ENCODE measurements at places on chromosomes 11 and 22. TPM values are rescaled to one million over a fixed set of nuclear protein-coding genes. Genes with fewer than 3 reads are reported as not detected.

PLAAT2 gene
- total RNA-seq = not detected

UBQLNL gene
- total RNA-seq = 0.79 TPM

CD3E gene
- not detected for total RNA-seq

HIRA gene
- 45.3 TPM for total RNA-seq

OR52I1 gene
- total RNA-seq = not detected

SULT4A1 gene
- 7.0 TPM for total RNA-seq

SCGB1C1 gene
- not detected for total RNA-seq

OR8H3 gene
- not detected for total RNA-seq

DNA sequence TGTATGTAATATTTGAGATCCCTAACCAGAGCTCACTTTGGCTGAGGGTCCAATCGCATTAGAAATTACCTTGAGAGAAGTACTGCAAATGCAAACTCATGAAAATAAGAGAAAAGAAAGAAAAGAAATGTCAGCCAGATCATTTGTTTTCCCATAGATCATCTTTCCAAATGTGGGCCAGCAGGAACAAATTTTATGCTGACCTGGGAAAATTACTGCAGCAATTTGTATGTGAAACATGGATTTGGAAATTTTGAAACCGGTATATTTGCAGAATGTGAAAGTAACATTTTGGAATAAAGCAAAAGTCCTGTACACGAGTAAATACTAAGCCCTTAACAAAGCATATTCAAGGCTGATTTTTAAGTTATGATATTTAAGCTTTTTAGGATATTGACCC lies 1058.9 kb upstream of the CCDC90B start:
- no peak for DNase-seq
- peaks cover 11% of the 10 kb centered on the region for H3K27me3 ChIP-seq

DNA sequence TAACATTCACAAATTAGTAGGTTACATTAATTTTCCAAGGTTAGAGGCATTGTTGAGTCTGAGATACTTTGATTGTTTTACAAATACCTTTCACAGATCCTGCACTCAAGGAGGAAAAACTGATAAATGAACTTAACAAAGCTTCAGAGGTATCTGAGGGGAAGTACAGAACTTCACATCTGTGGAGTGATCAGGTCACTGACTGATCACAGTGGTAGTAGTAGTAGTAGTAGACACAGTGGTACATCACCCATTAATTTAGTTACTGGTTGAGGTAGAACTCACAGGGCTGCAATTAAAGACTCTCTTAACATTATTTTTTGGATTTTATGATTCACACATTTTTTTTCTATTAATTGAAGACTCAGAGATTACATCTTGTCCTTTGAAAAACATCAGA lies 56.7 kb downstream of the DCUN1D5 start:
- no peaks in the 10 kb centered on the region for H3K4me1 ChIP-seq
- no peaks in the 10 kb centered on the region for H3K27me3 ChIP-seq
- no peak for DNase-seq
- no peak overlapping the region for H3K4me3 ChIP-seq
- no peaks in the 10 kb centered on the region for H3K36me3 ChIP-seq
- peak overlapping the region; percentile 49 for H3K27ac ChIP-seq

DNA sequence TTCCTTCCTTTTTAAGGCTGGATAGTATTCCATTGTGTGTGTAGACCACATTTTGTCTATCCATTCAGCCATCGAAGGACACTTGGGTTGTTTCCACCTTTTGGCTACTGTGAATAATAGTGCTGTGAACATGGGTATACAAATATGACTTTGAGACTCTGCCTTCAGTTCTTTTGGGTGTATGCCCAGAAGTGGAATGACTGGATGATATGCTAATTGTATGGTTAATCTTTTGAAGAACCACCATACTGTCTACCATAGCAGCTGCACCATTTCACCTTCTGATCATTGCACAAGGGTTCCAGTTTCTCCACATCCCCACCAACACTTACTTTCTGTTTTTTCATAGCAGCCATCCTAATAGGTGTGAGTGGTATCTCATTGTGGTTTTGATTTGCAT lies 30.3 kb downstream of the SGSM1 start:
- DNase-seq = no peak
- no peak overlapping the region for H3K27ac ChIP-seq
- peaks cover 1% of the 10 kb centered on the region for H3K4me1 ChIP-seq
- H3K4me3 ChIP-seq = no peak overlapping the region
- no peaks in the 10 kb centered on the region for H3K36me3 ChIP-seq

- DNase-seq = no peak
- no peaks in the 10 kb centered on the region for H3K27me3 ChIP-seq
- no peak overlapping the region for H3K27ac ChIP-seq
- H3K36me3 ChIP-seq = peaks cover 17% of the 10 kb centered on the region
- no peaks in the 10 kb centered on the region for H3K4me1 ChIP-seq
- no peak overlapping the region for H3K4me3 ChIP-seq
These were observed 83.4 kb downstream of the CEP164 start for GRCh38 chr11:117410861-117411710.

DNA sequence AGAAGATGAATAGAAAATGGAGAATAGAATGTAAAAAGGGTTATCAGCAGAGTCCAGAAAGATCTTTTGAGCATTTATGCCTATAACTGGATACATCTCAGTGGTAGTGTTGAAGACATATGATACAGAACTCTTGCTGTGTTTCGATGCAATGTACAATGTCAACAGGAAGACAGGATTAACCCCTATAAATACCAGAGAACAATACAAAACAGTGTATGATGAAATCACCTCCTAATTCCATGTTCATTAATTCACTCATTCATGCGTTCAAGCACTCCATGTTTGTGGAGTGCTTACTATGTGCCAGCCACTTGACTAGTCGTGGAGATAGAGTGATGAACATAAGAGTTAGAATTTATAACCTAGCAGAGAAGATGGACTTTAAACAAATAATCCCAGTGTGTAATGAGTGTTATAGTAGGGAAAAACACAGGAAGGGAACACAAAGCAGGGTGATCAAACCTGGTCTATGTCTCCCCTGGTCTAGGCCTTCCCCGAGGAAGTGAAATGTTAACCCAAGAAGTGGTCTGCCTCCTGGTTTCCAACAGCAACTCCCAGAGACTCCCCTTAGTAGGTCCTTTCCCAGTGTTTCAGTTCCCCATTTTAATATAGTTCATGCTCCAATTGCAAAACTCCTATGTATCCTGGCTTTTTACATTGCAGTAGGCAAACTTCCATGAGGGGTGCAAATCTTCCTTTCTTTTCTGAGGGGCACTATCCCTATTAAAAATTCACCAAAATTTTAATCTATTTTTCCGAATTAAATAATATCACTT lies 9.1 kb upstream of the SESN3 start:
- no peaks in the 10 kb centered on the region for H3K27me3 ChIP-seq
- no peak overlapping the region for H3K27ac ChIP-seq

GRCh38 chr22:30841273-30841672 lies 127.3 kb downstream of the MORC2 start:
- no peak overlapping the region for H3K27ac ChIP-seq
- H3K4me1 ChIP-seq = no peaks in the 10 kb centered on the region
- DNase-seq = no peak
- H3K4me3 ChIP-seq = no peak overlapping the region

- peaks cover 6% of the 10 kb centered on the region for H3K36me3 ChIP-seq
- DNase-seq = no peak
These were observed 77.0 kb upstream of the SLC25A18 start for GRCh38 chr22:17486313-17486712.

DNA sequence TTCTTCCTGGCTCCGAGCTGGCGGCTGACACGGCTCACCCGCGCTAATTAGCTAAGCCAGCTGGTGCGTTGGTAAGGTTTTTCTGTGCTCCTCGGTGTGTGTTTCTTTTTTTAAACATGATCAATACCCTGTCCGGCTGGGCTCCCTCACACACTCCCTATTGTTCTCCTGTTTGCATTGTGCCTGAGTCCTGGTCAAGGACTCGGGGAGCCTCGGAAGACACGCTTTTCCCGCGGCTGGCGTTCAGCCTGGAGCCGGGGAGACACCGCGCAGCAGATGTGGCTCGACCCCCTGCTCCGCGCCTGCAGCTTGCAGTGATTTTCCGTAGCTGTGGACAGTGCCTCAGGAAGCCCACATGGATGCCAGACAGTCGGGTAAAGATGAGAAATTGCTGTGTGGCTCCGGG lies 454.9 kb upstream of the CADM1 start:
- peak overlapping the region; percentile 63 for H3K4me3 ChIP-seq
- H3K27me3 ChIP-seq = peaks cover 16% of the 10 kb centered on the region
- no peak for DNase-seq
- H3K36me3 ChIP-seq = no peaks in the 10 kb centered on the region

DNA sequence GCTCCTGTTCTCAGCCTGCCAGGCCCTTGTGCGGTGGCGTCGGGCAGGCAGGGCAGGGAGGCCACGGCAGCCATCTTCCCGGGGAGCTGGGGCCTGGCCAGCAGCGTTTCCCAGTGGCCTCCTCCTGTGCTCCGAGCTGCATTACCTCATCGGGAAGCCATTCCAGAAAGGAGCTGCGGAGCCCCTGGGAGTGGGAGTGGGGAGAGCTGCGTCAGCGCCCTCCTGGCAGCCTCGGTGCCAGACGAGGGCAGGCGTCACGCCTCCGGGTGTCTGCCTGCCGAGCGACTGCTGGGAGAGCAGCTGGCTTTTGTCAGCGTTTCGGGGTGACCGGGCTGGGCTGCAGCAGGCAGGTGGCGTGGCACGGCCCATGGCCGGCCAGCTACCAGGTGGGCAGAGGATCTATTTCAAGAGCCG lies 30.9 kb upstream of the WNT7B start:
- peaks cover 9% of the 10 kb centered on the region for H3K27me3 ChIP-seq
- no peak overlapping the region for H3K4me3 ChIP-seq
- no peaks in the 10 kb centered on the region for H3K4me1 ChIP-seq
- no peak overlapping the region for H3K27ac ChIP-seq
- DNase-seq = no peak
- no peaks in the 10 kb centered on the region for H3K36me3 ChIP-seq

Data from progenitor cell of endocrine pancreas (in vitro differentiated cells).